RPMI7951 (cell line): ENCODE measurements at places on chromosomes 13 and 19. TPM values are rescaled to one million over a fixed set of nuclear protein-coding genes. Genes with fewer than 3 reads are reported as not detected.

The FFAR1 gene
- total RNA-seq, result not detected in 2 replicates

DNA sequence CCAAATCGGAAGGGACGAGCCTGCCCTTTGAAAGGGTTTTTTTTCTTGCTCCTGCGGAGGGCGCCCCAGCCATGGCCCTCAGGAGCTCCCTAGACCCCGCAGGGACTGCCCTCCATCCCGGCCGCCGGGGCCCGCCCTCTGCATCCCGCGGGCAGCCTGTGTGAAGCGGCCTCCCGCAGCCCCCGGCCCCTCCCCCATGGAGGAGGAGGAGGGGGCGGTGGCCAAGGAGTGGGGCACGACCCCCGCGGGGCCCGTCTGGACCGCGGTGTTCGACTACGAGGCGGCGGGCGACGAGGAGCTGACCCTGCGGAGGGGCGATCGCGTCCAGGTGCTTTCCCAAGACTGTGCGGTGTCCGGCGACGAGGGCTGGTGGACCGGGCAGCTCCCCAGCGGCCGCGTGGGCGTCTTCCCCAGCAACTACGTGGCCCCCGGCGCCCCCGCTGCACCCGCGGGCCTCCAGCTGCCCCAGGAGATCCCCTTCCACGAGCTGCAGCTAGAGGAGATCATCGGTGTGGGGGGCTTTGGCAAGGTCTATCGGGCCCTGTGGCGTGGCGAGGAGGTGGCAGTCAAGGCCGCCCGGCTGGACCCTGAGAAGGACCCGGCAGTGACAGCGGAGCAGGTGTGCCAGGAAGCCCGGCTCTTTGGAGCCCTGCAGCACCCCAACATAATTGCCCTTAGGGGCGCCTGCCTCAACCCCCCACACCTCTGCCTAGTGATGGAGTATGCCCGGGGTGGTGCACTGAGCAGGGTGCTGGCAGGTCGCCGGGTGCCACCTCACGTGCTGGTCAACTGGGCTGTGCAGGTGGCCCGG is 815 bp downstream of the MAP3K10 start:
- peak; percentile 17 for DNase-seq

- DNase-seq, result peak; percentile 83
These were observed 220.9 kb downstream of the FOXO1 start for GRCh38 chr13:40445557-40445990.

DNA sequence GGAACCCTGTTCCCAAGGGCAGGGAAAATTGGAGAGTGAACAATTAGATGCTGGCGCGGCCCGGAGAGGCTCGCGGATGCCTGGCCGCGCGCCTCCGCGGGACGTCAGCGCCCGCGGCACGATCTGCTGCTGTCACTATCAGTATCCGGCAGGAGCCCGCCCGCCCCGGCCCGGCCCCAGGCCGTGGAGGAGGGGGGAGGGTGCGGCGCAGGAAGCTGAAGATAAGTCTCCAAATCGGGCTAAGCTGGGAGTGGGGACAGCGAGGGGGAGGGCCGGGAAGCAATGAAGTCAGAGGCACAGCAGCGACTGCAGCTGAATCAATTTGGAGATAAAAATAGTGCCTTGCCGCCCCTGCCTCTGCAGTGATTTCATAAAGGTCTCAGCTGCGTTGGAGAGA is 441.5 kb upstream of the KLF12 start:
- DNase-seq, result peak; percentile 14

GRCh38 chr19:35267353-35267817 is 1.4 kb upstream of the USF2 start:
- DNase-seq, result peak; percentile 34

GRCh38 chr13:91567485-91568207 is 169.2 kb downstream of the GPC5 start:
- DNase-seq, result no peak

DNA sequence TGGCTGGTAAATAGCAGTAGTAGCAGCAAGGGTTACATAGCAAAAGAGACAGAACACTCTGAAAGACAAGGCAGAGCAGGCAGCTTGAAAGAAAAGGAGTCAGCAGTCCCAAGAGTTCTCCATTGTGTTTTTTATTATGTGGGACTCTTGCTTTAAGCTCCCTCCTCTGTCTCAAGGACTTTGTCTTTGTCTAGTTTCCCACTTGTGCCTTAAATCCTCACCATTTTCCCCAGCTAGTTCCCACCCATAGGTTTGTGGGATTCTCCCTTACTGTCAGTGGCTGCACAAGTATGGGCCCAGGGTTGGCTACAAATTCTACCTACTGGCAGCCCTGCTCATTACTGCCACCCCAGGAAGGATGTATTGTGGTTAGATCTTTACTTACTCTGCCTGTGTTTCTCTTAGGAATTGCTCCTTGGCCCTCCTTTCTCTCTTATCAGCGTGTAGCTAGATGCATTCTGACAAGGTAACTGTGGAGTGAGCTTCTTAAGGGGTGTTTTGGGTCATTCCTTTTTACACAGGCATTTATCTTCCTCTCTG is 413.4 kb upstream of the PCDH9 start:
- no peak for DNase-seq

DNA sequence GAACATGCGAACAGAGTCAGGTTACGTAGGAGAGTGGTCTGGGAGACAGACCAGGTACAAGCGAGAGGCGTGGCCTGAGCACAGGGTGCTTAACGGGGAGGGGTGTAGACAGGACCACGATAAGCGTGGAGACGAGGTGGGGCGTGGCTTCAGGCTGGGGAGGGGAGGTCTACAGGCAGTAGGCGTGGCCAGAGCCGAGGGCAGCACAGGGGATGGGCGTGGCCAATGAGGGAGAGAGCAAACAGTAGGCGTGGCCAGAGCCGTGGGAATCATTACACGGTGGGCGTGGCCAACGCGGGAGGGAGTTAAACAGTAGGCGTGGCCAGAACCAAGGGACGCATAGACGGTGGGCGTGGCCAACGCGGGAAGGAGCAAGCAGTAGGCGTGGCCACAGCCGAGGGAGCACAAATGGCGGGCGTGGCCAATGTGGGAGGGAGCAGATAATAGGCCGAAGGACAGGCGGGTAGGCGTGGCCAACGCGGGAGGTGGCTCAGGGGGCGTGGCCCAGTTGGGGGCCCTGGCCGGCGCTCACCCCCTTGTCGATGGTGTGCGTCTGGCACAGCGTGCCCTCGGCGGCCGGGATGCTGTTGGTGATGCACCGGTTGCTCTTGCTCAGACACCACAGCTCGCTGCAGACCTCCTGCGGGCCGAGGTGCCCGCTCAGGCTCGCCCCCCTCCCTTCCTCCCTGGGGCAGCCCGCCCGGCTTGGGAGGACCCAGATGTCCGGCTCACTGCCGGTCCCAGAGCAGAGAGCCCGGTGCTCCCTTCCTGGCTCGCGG is 15.2 kb upstream of the MYO1F start:
- DNase-seq, result peak; percentile 32

DNA sequence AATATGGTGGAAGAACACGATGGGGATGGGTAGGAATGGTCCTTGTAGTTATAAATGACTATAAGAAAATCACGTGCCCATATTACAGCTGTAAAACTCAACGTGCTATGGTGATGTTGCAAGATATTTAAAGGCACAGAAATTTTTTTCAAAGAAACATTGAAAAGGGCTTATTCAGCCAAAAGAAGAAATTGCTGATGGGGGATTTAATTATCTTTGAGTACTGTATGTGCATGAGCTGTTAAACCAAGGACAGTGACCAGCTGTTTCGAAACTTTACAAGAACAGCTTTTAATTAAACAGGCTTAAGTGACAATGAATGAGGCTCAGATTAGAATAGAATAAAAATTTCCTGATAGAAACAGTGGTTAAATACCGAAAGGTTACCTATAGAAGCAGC is 339.0 kb downstream of the HS6ST3 start:
- no peak for DNase-seq

GRCh38 chr13:112819816-112820215 is 130.0 kb downstream of the ATP11A start:
- DNase-seq, result no peak

DNA sequence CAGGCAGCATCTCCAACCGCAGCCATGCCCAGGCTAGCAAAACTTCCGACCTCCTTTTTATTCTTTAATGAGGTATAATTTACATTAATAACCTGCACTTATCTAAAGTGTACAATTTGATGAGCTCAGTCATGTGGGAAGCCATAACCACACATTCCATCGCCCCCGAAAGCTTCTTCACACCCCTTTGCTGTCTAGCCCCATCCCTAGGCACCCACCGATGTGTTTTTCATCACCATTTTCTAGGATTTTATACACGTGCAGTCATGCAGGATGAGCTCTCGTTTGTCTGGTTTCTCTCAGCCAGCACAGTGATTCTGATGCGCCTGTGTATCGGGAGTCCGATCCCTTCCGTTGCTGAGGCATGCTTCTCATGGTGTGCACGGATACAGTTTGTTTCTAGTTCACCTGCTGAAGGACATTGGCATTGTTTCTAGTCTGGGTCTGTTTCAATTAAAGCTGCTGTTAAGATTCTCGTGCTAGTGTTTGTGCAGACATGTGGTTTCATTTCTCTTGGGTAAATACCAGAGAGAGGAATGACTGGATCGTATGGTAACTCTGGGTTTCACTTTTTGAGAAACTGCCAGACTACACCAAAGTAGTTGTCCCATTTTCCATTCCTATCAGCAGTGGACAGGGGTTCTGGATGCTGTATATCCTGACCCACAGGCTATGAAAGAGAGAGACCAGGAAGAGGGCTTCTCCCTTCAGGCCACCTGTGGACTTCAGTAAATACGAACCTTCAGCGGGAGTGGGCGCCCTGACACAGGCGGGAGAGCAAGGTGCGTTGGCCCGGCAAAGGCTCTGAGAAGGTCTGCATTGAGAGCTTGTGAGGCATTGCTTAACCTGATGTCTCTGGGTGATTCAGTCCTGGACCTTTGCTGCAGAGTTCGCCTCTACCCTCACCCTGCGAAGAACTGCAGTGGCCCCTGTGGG is 4.9 kb downstream of the AP1M1 start:
- no peak for DNase-seq

DNA sequence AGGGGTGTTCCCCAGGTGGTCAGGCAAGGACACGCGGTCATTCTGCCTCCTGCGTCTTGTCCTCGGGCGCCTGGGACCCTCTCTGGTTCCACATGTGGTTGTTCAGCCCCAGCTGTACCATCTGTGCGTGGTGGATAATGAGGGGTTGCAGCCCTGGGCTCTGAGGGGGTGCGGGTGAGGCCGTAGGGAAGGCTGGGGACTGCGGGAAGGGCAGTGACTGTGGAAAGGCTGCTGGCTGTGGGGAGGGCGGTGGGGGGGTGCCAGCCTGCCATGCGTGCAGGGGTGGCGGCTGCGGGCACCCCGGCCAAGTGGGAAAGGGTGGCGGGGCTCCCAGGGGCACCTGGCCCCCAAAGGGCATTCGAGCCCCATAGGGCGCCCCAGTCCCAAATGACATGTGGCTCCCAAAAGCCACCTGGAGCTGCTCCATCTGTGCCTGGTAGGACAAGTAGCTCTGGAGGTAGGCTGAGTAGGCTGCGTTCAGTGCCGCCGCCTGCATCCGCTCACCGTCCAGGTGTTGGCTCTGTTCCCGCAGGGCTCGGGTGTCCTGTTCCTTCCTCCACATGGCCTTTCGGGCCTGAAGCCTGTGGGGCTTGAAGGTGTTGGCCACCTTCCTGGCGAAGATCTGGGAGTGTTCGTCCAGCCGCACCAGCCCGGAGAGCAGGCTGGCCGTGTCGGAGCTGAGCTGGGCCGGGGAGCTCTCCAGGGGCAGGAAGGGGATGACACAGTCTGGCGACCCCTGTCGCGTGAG is 15.1 kb downstream of the TICAM1 start:
- DNase-seq, result no peak

The FGF9 gene
- total RNA-seq, result not detected in 2 replicates

The HCST gene
- total RNA-seq, result 1.9 TPM in 1 of 2 replicates, not detected in the other

The GRK1 gene
- total RNA-seq, result not detected in 2 replicates
